Left forelimb (tissue), 1 donor: ENCODE measurements at places on chromosomes 13 and 19.

GRCh38 chr19:1016647-1017114 lies 4.2 kb downstream of the TMEM259 start:
- DNase-seq, result no peak

- DNase-seq, result no peak
Measured at GRCh38 chr13:51996641-51997040, 14.6 kb downstream of the ATP7B start.

GRCh38 chr19:54011507-54012211 lies 20.2 kb downstream of the CACNG6 start:
- DNase-seq, result no peak

DNA sequence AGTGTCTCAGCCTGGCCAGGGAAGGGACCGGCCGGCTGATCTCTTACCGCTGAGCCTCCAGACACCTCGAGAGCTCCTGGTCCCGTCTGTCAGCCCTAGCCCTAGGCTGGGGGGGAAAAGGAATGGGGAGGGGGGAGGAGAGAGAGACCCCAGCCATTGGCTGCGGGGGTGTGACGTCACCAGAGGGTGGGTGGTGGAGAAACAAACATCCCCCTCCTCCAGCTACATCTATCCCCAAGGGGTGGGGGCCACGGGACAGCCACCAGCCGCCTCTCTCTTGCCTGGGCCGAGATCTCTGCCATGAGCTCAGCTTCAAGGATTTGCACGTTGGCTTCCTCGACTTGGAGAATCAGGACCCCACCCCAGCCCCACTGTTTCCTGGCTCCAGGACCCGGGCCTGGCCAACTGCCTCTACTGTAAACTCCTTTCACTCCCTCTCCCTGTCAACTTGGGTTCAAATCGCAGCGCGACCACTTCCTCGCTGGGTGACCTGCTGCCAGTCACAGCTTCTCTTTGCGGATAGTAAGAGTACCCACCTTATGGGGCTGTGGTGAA lies at the start of gene PRX:
Gene PRX, minus strand, starts transcription at position 88 of the 555 bp plus-strand sequence. CDS start 5,446 bp downstream, outside the sequence.
- DNase-seq, result no peak

GRCh38 chr13:50915565-50915964 lies 6.0 kb downstream of the RNASEH2B start:
- DNase-seq, result no peak

- DNase-seq, result peak; percentile 89
Measured at GRCh38 chr19:47471733-47472457, at the start of gene SLC8A2. SLC8A2 (minus strand) TSS chr19:47471893; CDS start chr19:47466403, 5,490 bp downstream.
